IPS DF 6.9 (cell line): ENCODE measurements at places on chromosomes 7 and 10.

- no peak for DNase-seq
Observed at GRCh38 chr10:105075031-105075430, 433.9 kb downstream of the SORCS3 start.

DNA sequence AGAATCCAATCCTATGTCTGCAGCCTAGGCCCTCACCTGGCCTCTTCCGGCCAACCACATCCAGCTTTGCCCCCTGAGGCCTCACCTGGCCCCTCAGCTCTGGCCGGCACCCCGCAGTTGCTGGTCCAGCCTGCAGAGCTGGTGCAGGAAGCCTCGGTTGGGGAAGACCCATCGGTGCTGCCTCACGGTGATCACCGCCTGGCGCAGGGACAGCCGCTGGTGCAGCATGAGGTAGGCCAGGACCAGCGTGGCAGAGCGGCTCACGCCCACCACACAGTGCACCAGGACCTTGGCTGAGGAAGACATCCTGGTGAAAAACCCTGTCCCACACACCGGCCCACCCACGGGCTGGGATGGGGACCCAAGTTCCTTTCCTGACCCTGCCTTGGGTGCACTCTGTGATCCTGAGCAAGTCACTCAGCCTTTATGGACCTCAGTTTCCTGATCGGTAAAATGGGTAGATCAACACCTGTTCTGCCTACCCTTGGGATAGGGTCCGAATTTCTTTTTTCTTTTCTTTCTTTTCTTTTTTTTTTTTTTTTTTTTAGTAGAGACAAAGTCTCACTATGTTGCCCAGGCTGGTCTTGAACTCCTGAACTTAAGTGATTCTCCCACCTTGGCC, 5.8 kb upstream of the SAMD8 start:
- DNase-seq = no peak

DNA sequence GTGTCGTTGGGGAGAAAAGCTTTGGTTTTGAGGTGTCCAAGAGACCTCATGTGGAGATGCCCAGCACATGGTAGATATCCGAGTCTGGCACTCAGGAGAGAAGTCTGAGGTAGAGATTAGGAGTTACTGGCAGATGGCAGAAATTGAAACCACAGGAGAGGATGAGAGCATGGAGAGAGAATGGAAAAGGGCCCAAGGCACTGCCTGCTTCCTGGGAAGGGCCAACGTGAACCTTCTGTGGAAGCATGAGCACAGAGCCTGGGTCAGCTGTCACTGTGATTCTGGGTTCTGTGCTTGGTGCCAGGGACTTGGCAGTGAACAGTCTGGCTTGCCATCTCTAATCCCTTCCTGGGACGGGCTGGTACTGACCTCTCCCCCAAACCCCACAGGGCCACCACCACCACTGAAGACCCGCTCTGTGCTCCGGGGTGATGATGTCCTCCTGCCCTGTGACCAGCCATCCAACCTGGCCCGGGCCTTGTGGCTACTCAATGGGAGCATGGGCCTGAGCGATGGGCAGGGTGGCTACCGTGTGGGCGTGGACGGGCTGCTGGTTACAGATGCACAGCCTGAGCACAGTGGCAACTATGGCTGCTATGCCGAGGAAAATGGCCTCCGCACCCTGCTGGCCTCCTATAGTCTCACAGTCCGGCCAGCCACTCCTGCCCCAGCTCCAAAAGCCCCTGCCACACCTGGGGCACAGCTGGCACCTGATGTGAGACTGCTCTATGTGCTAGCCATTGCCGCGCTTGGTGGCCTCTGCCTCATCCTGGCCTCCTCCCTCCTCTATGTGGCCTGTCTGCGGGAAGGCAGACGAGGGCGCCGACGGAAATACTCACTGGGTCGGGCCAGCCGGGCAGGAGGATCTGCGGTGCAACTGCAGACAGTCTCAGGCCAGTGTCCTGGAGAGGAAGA, 4.1 kb downstream of the MRPL43 start:
- DNase-seq = no peak

DNA sequence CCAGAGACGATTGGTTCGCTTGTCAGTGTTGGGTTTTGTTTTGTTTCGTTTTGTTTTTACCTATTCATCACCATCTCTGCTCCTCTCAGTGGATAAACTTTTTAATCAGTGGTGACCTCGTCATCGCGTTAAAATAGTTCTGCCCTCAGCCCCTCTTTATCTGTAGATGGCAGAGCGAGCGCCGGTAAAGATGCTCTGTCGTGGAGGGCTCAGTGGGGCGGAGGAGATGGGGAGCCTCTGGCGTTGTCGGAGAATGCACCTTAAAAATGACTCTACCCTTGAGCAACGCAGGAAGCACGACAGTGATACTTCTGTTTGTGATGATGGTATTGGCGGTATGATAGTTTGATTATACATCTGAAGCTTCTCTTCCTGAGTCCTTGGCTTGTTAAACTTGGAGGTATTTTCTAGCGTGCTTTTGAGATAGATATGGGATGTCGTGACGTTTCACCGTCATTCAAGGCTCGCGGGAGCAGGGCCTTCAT, 554 bp downstream of the CSGALNACT2 start:
- DNase-seq = no peak

- DNase-seq = no peak
Observed at GRCh38 chr7:139681812-139682135, 96.0 kb downstream of the HIPK2 start.

DNA sequence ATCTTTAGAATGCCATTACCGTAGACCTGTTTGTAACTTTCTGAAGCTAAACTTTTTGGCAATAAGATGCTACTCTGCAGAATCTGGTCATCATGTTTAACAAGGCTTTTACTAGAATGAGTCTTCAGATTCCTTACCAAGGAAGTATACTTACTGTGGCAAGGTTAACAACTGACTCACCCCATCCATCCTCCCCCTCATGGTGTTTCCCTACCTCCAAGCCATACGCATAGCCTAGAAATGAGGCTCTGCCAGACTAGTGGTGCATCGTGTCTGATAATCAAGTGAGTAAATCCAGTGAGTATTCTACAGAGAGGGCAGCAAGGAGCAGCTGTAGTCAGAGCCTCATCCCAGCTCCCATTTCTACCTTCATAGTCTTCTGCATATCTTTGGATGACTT, 223.6 kb downstream of the IPMK start:
- no peak for DNase-seq

GRCh38 chr10:110423650-110424049, 74.1 kb upstream of the DUSP5 start:
- no peak for DNase-seq

DNA sequence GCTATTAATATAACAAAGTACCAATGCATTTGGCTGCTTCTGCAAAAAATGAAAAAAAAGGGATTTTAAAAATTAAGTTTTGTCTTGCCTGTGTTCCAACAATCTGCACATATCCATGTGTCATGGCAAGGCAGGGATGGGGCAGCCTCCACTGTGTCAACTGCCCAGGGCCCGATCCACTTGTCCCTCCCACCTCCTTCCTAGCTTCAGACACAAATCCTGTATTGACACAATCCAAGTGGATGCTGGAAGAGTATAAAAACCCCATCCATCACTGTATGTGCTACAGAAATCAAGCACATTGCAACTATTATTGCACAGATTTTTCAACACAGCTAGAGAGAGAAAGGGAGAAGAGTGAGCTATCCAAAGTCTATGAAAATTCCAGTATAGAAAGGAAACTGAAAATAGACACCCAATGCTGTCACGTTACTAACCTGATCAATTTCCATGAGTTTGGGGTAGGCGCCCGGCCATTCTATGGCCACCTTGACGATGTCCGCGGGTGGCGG, 106.4 kb downstream of the ELMO1 start:
- no peak for DNase-seq

DNA sequence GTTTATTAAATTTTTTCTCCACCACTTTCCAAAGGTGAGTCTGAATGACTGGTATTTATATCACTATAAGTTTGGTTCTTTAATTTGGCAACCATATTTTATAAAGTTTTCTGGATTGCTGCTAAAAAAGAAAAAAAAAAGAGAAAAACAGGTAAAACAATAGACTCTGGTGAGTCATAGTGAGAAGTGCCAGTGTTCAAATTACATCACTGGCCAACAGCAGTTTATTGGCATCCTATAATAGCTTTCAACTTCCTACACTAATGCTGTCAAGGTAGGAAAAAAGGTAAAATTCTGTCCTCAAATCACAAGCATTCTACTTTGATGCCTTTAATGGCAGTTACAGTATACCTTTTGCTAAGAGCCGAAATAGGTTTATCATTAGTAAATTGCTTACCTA, 808.8 kb downstream of the GRM8 start:
- DNase-seq = no peak

DNA sequence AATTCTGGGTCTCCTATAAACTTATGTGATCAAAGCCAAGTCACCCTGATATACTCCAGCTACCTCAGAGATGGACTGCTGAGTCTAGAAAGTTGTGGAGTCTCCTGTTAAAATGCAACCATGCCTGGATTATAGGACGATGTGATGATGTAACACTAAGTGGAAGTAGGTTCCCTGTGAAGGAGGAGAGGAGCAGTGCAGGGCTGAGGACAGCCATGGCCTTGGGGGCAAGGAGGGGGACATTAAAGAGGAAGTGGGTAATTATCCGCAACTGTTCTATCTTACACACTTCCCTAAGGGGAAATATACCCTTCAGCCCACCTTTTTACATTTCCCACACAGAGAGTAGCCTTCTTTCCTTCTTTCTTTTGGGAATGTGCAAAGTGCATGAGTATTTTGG, 63.8 kb downstream of the MTPN start:
- DNase-seq = no peak

- no peak for DNase-seq
Observed at GRCh38 chr10:124022066-124022465, 71.3 kb downstream of the CHST15 start.

GRCh38 chr10:117934477-117934876, 112.3 kb downstream of the RAB11FIP2 start:
- DNase-seq = no peak

DNA sequence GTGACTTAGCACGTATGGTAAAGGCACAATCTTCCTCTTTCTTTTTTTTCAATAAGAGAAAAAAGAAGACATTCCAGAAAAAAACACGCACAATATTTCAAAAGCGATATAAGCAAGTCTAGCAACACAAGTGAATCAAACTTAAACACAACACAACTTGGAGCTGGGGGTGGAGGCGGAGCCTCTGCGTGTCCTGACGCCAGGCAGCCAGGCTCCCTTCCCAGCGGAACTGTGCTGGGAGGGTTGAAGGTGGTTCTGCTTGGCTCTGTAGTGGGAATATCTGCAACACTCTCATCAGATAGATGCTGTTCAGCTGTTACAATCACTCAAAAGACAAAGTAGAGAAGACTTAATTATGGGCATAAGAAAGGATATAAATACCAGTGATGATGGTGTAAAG, 211.4 kb downstream of the WDR37 start:
- no peak for DNase-seq

GRCh38 chr10:25502453-25502852, 327.7 kb downstream of the GPR158 start:
- no peak for DNase-seq

GRCh38 chr7:43577485-43577951, 5.4 kb upstream of the STK17A start:
- peak; percentile 29 for DNase-seq

GRCh38 chr7:44093102-44093641, 10.8 kb upstream of the POLM start:
- DNase-seq = no peak

DNA sequence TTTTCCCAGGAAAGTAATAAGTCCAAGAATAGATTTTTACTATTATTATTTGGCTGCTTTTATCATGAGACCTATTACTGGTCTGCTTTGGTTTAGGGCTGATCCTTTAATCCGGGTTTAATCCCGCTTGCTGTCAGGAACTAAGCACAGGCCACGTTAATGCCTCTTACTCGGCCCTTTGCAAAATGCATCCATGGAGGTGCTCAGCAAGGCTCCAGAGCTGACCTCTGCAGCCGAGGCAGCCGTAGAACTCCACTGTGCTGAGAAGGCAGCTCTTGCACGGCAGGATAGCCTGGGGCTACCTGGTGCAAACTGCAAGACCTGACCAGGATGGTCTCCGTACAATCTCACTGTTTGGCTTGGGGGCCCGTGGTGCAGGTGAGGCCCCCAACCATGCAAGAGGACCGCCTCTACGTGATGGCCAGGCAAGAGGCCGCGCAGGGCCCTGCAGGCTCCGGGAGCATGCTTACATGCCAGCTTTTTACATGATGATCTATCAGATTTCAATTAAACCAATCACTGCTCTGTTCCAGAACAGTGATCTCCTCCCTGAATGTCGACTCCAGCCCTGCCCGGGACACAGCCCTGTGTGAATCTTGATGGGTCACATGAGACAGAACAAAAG, 10.4 kb upstream of the CALML3 start:
- no peak for DNase-seq

DNA sequence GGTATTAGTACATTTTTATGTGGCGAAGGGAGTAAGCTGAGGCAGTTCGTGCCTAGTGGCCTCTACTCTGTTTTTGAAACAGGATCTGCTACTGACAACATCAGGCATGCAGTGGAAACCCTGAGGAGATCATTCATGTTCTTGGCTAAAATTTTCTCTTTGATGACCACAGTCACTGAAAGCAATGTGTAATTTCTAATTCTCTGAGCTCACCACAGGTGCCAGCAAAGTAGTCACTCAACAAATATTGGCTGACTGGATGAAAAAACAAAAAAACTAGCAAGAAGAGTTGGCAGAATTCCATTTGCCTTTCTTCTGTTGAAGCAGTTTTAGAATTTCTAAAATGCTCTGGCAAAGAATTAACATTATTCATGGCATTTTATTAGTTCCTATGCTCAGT, 176.5 kb upstream of the KCTD7 start:
- DNase-seq = no peak

DNA sequence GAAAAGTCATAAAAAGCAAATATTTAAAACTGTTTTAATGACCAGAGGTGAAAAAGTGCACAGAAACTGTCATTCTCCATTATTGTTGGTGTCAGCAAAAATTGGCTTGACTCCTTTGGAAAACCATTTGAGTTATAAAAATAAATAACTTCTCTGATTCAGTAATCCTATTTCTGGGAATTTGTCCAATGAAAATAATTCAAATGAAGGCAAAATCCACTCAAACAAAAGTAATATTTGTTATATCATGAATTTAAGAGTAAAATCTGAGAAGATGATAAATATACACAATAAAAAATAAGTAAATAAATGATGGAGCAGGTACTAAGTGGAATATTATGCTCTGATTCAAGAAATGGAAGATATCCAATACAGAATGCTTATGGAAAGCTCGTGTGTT, 326.6 kb upstream of the KLF6 start:
- no peak for DNase-seq

- DNase-seq = no peak
Observed at GRCh38 chr10:71998119-71998839, 34.1 kb downstream of the CHST3 start.

GRCh38 chr10:74293686-74294371, 142.8 kb downstream of the ADK start:
- DNase-seq = no peak

DNA sequence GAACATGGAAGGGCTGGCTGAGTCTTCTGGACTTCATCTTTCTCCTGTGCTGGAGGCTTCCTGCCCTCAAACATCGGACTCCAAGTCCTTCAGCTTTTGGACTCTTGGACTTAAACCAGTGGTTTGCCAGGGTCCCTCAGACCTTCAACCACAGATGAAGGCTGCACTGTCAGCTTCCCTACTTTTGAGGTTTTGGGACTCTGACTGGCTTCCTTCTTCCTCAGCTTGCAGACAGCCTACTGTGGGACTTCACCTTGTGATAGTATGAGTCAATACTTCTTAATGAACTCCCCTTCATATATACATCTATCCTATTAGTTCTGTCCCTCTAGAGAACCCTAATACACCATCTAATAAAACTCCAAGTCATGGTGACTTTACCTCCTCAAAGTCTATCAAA, 4.0 kb upstream of the CLEC5A start:
- DNase-seq = no peak

- DNase-seq = no peak
Observed at GRCh38 chr10:48404646-48405045, 98.2 kb downstream of the MAPK8 start.
